ENCODE measurements at places on chromosomes 6 and 20.
A peak's percentile ranks its signal among the peaks of the same experiment; 100 is the strongest.

DNA sequence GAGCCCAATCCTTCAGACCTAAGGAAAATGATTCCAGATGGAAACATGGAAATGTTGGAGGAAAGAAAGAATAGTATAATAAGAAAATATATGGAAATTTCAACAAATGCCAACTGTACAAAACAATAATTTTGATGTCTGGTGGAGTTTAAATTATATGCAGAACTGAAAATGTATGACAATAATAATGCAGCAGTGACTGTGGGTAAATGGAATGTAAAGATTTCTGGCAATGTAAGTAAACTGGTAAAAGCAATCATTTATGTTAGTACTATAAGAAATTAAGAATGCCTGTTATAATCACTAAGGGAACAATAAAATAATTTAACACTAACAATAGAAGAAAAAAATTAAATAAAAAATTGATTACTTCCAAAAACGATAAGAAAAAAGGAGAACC, 89.0 kb downstream of the EDN1 start:
- DNase-seq, result no peak

- no peak for DNase-seq
These were observed 144.9 kb downstream of the TFAP2A start for GRCh38 chr6:10269814-10270472.

GRCh38 chr20:31838646-31839292, 6.6 kb downstream of the FOXS1 start:
- DNase-seq, result no peak

DNA sequence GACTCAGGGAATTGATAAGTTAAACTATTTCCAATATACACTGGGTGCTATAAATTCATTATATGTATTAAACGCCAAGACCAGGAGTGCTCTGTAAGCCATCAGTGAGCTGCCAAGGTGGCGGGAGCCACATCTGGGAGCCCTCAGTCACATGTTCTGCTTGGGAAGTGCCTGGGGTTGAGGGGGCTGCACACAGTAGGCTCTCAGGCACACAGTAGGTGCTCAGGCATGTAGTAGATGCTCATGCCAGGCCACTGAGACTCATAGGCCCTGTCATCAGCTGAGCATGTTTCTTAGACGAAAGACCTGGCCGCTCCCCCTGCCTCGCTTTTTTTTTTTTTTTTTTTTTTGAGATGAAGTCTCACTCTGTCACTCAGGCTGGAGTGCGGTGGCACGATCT, 83.3 kb upstream of the BHLHE23 start:
- DNase-seq, result no peak

DNA sequence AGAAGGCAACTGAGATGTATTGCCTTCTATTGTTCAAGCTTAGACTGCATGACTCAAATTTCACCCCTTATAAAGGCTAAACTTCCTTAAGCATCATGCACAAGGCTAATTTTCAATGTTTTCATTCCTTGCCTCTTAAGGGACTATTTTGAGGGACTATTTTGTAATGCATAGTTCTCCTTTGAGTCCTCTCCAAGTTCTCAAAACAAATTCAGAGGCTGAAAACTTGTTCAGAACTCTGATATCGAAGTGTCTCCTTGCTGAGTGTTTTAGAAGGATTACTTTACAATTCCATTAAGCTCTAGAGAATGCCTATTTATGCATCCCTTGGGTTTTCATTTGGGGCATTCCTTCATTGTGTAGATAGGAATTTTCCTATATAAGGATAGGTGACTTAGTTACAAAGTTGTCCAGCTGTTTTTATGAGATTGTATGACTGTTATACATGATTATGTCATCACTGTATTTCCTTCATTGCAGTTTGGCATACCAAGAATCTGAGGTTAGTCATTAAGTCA, 41.7 kb downstream of the COL19A1 start:
- DNase-seq, result peak; percentile 11

DNA sequence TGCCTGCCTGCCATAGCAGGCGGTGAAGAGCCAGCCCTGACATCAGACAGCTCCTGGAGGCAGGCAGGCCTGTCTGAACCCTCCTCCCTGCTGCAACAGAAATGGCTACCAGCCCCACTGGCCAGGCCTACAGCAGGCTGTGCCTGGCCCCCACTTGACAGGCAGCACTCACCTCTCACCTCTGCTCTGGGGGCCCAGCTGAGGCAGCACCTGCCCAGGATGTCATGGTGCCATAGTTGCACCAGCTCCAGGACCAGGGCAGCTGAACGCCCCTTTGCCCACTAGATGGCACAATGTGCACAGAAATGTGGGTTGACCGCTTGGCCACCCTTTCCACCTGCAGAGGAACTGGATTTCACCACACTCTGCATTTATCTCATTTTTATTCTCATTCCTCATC, 30.6 kb downstream of the MRPL14 start:
- no peak for DNase-seq

GRCh38 chr6:113735491-113735890, 121.7 kb upstream of the MARCKS start:
- no peak for DNase-seq

- no peak for DNase-seq
These were observed 221.5 kb upstream of the DEFB112 start for GRCh38 chr6:50271266-50271665.

DNA sequence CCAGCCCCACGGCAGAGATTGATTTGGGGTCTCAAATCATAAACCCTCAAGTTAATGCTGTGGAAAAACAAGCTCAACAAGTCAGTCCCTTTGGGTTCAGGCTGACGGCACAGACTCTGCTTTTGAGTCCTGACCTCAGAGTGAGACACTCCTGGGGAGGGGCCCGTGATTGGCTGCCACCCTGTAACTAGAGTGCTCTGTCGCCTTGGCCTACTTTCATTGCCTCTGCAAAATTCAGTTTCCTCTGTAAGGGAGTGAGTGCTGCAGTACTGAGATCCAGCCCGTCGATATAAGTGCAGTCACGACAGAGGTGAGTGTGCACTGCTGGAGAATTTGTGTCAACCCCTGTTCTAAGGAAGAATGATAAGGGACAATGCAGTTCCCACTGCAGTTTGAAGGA, 105.6 kb downstream of the ANKS1A start:
- no peak for DNase-seq

- no peak for DNase-seq
These were observed 86.2 kb downstream of the VEGFA start for GRCh38 chr6:43856005-43856765.

GRCh38 chr6:7169296-7169721, 61.5 kb downstream of the RREB1 start:
- DNase-seq, result no peak

DNA sequence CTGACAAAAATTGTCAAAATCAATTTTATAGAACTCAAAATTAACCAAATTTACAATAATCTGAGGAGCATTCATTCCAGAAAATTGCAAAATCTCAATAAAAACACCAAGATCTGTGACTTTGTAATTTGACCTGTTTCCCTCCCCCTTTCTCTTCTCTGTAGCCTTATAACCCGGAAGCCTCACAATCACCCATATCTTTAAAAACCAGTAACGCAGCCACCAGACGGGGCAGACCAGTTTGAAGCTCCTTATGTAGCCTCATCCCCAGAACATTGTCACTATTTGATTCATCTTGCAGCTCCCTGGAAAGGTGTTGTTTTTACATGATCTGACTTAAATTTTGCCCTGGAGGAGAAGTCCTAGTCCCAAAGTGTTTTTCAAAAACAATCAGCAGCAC, 27.5 kb upstream of the TGM6 start:
- DNase-seq, result no peak

GRCh38 chr6:136772685-136773472, 19.4 kb downstream of the MAP3K5 start:
- DNase-seq, result no peak

DNA sequence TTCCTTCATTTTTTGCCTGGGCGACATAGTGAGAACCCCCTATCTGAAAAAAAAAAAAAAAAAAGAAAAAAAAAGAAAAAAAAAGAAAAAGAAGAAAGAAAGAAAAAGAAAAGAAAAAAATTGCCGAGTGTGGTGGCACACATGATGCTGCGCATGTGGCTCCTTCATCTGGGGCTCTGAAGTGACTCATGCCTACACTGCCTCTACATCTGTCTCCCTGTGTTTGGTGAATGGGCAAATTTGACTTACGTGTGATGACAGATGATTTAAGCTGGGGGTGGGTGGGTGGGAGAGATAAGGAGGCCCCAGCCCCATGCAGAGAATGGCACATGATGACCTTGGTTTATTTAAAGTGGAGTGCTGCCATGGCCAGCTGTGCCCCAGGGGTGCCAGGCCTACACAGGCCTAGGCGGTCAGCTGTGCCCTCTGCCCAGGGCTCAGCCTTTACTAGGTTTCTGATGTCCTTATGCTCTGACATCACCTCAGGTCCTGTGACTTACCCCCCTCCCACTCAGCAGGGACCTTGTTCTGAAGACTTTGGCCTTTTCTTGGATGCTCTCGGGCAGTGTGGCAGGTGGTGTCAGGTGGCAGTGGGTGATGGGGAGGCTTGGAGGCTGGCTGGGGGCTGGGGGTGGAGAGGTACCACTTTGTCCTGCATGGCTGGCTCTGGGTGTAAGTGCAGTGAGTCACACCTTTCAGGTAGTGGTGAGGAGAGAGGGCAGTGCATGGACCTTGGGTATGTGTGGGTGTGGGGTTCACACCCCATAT, 41.1 kb downstream of the VEGFA start:
- no peak for DNase-seq

GRCh38 chr20:7371518-7372163, 568.6 kb downstream of the HAO1 start:
- peak; percentile 2 for DNase-seq

- no peak for DNase-seq
These were observed 69.0 kb downstream of the ZHX3 start for GRCh38 chr20:41248368-41249024.

DNA sequence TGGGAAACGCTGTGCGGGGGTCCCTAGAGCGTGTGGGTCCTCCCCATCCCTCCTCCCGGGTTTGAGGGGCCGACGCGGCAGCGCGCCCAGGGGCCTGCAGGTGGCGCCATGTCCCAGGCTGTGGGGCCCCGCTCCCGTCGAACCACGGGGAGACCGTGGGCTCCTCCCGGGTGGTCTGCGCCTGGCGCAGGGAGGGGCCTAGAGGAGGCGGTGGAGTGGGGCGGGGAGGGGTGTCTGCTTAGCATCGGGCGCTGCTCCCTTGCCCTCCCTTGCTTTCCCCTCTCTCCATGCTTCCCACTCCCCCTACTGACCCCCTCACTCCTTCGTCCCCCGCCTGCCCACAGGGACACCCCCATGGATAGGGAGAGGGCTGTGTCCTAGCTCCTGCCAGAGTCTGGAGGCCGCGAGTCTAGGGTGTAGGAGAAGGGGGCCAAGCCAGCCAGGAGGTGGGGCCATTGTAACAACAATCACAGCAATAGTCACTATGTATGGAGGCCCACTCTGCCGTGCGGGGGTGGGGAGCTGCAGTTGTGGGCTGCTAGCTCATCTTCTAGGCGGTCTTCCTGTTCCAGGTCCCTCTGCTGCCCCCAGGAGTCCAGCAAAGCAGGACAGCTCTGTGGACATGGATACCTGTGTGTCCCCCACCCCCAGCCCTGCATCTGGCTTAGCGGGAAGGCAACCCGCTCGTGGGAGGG, 51.7 kb downstream of the CHMP4B start:
- DNase-seq, result peak; percentile 44

All from AG09319 (cell line).